ENCODE measurements at places on chromosomes 7 and 10.

- no peak for DNase-seq
Observed at GRCh38 chr10:120572307-120572706, 115.3 kb downstream of the PLPP4 start.

GRCh38 chr7:98112077-98112476 is 5.4 kb downstream of the LMTK2 start:
- DNase-seq, result no peak

DNA sequence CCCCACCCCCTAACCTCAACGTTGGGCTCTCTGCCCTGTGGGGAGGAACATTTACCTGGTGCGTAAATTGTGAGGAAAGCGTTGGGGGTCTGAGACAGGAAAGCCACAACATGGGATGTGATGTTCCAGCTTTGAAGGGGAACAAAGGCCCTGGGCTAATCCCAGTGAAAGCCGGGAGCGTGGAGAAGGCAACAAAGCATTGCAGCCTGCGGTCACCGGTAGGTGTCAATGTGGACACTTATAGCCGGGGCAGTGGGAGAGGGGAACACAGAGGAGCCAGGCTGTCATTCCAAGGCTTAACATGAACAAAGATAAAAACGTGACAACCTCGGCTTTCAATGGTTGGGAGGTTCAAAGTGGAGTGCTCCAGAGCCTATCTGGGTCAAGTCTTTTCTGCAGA is 12.7 kb downstream of the PTF1A start:
- no peak for DNase-seq

GRCh38 chr7:104127204-104127603 is 80.6 kb downstream of the ORC5 start:
- no peak for DNase-seq

GRCh38 chr10:48786606-48787282 is 102.1 kb downstream of the WDFY4 start:
- DNase-seq, result no peak

DNA sequence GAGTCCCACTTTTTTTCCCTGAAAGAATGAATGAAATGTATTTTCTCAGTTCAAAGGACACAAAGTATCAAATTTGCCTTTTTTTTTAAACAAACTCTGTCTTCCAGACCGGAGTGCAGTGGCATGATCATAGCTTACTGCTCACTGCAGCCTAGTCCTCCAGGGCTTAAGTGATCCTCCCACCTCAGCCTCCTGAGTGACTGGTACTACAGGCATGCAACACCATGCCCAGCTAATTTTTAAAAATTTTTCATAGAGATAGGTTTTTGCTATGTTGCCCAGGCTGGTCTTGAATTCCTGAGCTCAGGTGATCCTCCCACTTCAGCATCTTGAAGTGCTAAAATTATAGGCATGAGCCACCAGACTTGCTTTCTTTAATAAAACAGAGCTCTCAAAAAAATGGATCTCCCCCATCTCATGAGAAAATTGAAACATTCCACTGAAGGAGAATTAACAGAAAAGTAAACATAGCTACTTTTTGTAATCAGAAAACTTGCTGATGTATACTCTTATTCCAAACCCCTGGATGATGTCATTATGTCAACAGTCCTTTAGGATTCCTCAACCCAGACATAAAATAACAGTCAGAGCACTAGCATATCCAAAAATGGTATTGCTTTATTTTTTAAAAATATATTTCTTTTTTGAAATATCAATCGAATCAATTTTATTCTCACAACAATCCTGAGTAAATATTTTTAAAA is 12.3 kb upstream of the TRDMT1 start:
- DNase-seq, result no peak

- no peak for DNase-seq
Observed at GRCh38 chr10:12766223-12766622, 235.3 kb downstream of the CCDC3 start.

GRCh38 chr7:142438923-142439515 is 181.2 kb upstream of the PRSS58 start:
- DNase-seq, result no peak

DNA sequence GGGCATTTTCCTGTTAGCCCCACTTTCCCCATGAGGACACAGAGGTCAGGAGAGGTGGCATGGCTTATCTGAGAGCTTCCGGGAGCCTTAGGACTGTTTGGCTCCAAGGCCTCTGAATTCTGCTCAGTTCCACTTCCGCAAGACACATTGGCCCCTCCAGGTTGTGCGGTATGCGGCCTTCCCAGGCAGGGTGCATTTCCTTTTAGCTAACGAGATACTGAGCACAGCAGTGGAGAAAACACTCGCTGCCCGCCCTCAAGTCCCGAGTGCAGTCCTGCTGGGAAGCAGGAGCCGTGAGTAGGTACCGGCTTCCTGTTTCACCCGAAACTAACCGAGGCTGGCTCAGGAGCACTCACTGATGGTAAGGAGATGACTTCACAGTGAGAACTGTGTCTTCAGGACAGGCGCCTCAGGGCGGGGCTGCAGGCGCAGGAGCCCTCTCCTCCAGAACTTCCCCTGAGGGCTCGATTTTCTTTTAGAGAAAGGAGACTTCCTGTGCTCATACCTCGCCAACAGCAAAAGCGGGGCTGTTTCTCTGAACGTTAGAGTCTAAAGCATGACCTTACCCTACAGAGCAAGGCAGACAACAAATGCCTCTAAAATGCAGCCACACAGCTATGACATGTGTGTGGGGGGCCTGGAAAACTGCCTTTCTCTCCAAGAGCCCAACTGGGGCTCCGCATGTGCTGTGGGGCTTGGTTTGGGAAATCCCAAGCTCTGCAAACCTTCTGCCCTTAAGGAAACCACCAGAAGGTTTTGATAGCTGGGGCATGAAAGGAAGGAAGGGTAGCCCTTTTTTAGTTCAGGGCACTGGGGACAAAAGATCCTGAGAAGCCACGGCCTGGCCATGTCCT is 25.9 kb downstream of the RGS10 start:
- DNase-seq, result no peak

- DNase-seq, result no peak
Observed at GRCh38 chr7:89549768-89550167, 604.5 kb upstream of the STEAP1 start.

DNA sequence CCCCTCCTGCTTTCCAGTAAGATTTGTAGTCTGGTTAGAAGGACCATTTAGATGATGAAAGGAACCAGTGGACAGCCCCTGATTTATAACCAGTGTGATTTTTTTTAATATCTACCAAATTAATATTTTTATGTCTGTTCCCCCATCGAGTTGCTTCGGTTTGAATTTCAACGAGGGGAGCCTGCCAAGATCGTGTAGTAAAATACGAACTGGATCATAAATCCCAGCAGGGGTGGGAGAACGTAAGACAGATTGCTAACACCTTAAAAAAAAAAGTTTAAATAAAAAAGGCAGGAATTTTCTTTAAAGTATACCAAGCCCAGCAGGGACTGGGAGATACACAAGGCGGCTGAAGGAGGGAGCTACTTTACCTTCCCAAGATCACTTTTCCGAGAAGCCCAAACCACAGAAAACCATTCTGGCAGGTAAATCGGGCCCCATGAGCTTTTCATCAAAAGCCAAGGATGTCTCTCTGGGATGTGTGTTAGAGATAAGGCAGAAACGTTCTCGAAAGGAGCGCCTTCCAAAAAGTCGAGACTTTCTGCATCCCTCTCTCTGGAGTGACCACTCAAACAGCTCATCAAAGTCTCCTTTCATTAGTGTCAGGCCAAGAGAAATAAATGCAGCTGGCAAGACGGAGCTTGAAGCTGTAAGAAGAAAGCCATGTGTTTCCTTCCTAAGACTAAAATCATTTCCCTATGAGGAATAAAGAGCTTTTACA is 270.5 kb upstream of the NFE2L3 start:
- no peak for DNase-seq

DNA sequence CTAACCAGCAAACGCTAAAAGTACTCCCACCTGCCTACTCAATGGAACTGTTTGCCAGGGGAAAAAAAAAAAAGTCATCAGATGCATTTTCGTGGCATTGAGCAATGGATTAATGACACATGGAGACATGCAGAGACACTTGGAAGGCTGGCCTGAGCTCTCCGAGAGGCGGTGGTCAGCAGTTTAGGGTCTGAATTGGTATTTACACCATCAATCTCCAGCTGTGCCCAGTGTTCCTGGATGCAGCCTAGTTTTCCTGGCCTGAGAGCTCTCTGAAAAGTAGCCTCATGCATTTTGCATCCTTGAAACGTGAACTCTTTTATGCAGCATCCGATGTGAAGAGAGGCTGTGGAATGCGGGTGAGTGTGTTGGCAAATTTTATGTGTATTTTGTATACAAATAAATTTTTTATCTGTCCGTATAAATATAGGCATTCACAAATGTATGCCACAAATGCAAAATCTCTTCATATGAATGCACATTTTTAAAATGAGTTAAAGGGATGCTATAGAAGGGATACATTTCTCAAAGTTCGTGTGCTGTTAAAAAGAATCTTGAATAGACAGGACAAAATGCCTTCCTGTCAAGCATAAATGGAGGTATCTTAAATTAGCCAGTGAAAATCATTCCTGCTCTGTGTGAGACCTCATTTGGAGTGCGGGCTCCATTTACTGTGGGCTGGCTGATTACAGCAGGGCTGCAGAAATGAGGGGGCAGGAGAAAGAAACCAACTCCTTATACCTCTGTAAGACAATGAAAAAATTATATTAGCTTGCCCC is 137.7 kb upstream of the PFKP start:
- no peak for DNase-seq

- no peak for DNase-seq
Observed at GRCh38 chr7:120274482-120274881, 1.5 kb downstream of the KCND2 start.

- DNase-seq, result no peak
Observed at GRCh38 chr10:104043185-104043830, 42.4 kb downstream of the COL17A1 start.

DNA sequence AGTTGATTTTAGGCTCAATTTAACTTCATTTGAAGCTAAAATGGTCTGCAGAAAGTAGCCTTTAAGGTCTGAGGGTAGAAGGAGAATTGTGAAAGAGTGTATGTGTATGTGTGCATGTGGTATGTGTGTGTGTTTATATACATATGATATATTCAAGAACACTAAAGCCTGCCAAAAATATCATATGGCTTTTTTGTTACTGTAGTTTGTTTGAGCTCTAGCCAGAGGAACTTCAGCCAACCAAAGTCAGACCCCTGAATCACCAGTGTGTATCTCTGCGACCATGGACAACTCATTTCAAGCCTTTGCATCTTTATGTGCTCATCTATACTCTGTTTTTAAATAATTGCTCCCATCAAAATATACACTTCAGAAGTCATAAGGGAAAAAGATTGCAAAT is 58.4 kb upstream of the HDAC9 start:
- no peak for DNase-seq

GRCh38 chr10:124130198-124130900 is 37.0 kb upstream of the CHST15 start:
- no peak for DNase-seq

DNA sequence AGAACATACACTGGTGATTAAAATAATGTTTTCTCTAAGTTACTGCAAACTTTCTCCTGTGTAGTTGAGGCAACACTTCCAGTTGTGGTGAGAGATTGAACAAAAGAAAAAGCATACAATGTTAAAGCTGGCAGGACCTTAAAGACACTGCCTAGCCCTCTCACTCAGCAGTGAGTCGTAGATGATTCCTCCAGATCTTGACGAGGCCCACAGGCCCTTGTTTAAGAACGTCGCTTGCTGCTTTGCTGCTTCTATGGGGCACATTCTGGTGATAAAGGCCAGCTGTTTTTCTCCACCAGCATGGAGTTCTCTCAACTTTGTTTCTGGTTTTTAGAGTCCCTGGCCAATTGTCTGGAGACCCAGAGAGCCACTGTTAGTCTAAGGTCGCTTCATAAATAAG is 2.8 kb upstream of the DENND11 start:
- no peak for DNase-seq

DNA sequence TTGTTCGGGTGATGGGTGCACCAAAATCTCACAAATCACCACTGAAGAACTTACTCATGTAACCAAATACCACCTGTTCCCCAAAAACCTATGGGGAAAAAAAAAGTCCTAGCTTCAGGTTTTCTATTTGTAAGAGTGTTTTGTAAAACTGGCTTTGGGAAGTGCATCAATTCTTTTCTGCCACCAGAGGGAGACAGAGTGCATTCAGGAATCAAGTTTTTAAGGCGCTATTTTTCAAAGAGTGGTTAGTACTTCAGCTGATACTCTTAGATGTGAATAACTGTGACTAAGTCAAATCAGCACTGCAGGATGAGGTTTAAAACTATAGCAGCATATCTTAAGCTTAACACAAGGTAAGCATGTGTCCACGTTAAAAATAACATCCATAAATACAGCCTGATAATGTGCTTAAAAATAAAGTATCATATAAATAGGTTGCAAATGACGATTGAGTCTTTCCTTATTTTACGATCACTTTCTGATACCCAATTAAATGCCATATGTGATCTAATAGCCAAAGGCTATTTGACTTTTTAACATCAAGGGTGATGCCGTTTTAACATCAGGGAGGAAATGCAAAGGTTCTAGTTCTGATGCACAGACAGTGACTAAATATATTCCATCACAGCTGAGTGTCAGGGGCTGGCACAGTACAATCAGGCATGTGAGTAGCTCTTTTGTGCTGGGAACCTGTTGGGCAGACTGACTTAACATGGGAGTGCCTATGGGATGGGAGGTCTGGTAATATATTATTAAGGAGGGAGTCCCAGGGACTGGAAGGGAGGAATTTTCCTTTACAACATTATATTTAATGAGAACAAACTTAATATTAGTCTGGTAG is 10.6 kb upstream of the LYZL2 start:
- peak; percentile 6 for DNase-seq

DNA sequence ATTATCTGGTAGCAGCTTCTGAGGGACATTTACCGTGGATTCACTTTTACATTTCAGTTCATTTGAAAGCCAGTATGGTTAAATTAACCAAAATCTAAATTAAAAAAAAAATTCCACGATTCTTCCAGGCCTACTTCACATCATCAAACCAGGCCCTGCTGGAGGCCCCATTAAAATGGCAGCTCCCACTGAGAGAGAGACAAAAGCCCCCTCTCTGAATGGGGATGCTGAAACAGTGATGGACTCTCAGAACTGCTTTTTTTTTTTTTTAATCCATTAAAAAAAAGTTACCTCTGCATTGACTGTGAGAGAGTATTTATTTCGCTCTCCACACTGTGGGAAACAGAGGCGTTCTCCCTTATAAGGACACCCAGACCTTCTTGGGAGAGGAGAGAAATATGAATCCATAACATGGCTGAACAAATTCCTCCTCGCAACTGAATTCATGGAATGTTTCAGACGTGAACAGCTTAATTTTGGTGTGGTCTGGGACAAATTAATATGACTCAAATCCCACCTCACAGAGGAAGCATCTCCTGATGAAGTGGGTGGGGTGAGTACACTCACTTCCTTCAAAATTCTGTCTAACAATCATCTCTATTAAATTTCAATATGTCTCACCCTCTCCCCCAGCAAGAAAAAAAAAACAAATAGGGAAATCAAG is 73.5 kb downstream of the SAMD9 start:
- no peak for DNase-seq

DNA sequence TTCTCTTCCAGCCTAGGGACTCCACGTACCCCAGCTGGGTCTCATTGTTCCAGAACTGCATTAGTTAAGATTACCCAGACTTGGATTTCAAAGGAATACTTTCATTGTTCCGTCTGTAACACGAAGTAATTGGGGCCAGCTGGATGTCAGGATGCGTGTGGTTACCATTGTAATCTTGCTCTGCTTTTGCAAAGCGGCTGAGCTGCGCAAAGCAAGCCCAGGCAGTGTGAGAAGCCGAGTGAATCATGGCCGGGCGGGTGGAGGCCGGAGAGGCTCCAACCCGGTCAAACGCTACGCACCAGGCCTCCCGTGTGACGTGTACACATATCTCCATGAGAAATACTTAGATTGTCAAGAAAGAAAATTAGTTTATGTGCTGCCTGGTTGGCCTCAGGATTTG is 21.0 kb downstream of the LRRC17 start:
- DNase-seq, result peak; percentile 31
